Stimulated activated CD8-positive, alpha-beta memory T cell treated with anti-CD3 and anti-CD28 coated beads, Interleukin-15, amount 100 ng/mL, for 1 hour (primary cell): ENCODE measurements at places on chromosomes 7 and 10.

GRCh38 chr7:143303733-143304132, 12.2 kb upstream of the CLCN1 start:
- DNase-seq = no peak

- no peak for DNase-seq
These were observed 43.7 kb downstream of the UNC5B start for GRCh38 chr10:71255808-71256660.

DNA sequence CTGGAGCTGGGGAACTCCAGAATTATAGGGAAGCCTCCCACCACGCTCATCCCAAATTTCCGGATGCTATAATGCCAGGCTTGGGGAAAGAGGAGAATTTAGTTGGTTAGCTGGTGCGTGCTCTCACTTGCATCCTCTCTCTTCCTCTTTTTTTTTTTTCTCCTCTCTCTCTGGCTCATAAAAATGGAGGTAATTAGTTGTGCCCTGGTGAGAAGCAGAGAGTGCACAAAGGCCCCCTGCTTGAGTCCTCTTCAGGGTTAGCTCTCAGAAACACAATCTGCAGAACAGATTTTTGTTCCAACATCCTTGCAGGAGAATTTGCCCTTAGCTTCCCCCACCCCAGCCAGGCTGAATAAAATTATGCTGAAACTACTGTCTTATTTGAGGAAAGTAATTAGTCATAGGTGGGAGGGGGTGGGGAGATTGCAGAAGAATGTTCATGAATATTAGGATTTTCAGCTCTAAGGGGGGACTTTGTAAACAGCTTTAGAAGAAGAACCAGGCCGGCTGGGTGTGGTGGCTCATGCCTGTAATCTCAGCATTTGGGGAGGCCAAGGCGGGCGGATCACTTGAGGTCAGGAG, 7.6 kb downstream of the SERPINE1 start:
- no peak for DNase-seq

DNA sequence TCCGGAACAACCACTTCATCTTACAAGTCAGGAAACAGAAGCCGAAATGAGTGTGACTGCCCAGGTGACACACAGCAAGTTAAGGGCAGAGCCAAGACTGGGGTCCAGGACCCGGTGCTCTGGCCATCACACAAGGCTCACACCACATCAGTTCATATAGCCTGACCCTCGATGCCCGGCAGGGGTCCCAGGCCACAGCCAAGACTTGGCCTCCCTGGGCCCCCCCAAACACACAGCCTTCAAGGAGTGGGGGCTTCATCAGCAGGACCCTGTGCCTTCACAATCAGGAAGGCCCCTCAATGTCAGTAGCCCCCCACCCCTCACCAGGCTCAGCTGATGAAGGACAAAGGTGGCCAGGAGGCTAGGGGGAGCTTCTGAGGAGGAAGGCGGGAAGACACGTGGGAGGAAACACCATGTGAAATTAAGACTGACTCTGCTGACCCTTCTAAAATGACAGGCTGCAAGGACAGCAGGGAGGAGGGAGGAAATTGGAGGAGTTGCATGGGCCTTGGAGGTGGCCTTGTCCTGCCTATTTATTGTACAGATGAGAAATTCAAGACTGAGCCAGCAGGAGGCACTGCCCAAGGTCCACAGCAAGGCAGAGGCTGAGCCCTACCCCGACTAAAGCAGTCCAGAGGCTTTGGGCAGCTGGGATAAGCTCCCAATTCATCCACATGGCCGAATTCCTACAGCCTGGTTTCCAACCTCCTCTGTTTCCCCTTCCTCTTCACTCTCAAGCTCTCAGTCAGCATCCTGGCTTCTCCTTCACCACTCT, 216.1 kb upstream of the ZMIZ1 start:
- no peak for DNase-seq

DNA sequence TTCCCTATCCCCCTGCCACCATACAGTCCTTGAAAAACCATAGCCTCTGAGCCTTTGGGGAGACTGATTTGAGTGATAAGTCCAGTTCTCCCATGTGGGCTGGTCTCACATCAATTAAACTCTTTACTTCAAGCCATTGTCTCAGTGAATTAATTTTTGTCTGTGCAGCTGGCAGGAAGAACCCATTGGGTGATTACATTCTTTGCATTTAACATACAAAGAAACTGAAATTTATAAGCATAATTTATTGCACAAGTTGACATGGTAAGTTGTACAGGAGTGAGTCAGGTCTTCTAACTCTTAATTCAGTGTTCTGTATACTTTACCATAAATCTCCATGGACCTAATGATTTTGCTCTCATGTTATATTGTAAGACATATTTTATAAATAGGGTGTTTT, 1613.0 kb upstream of the LRRTM3 start:
- DNase-seq = no peak

DNA sequence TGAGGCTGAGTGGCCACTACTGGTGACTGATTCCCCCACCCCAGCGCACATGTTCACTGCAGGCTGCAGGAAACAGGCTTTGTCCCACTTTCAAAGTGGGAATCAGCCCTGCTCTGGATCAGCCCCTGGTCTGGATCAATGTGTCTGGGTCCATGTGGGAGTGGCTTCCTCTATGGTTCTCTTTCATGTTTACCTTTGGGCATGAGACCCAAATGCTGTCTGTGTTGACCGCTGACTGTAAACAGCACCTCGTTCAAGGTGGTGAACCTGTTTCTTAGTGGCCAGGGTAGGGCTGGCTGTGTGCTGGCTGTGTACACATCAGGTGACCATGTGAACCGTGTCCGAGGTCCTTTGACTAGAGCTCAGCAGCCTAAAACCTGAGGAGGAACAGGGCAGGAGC, 121.8 kb downstream of the CAMK1D start:
- no peak for DNase-seq
